ENCODE measurements at places on chromosomes 7 and 10.

DNA sequence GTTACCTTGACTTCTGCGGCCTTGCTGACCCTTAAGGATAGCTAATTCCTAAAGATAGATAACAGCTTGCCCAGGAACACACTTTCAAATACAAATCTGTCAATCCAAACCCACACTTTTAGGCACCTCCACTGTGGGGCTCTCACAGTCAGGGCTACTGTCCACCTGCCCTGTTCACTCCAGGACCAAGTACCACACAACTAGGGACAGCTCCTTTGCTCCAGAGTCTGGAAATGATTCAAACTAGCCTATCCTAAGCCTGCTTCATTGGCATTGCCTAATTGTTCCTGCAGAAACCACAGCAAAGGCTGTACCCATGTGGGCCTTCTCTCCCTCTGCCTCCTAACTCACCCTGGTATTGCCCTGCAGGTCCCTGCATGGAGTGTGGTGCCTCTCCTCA, 538.9 kb upstream of the IGFBP3 start:
- DNase-seq, result no peak

- DNase-seq, result no peak
These were observed 187.4 kb upstream of the AGR3 start for GRCh38 chr7:17069146-17069545.

GRCh38 chr10:22534849-22535604, 179.4 kb downstream of the PIP4K2A start:
- DNase-seq, result no peak

- no peak for DNase-seq
These were observed 124.7 kb downstream of the CFAP58 start for GRCh38 chr10:104478380-104478779.

GRCh38 chr7:33183504-33183903, 54.1 kb downstream of the BBS9 start:
- DNase-seq, result no peak

- DNase-seq, result no peak
These were observed 29.6 kb downstream of the SH2D4B start for GRCh38 chr10:80567292-80567691.

DNA sequence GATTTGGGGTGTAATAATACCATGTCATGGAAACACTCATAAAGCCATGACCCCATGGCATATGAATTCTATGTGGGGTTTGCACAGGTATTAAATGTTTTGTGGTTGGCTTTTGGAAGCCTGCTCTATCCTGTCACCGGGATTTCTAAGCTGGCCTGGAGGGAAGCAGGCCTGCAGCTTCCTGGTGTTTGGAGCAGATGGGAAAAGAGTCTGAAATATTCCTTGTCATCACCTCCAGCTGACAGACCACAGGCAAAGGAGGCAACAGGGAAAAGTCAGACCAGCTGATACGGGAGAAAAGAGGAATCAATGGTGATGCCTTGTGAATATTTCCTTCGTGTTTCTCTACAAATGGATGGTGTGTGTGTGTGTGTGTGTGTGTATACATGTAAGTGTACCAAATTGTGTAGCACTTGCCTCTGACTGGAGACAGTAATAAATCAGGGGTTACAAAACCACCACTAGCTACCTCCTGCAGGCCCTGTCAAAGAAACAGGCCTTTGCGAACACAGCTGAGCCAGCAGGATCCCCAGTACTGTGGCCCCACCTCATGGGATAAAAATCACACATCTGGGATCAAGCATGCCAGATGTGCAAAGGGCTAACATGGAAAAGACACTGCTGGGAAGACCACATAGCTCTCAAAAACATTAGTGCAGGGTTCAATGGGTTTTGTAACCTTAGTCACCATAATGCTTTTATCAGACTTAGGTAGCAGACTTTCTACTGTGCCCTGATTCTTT, 120.8 kb upstream of the HPS1 start:
- DNase-seq, result no peak

DNA sequence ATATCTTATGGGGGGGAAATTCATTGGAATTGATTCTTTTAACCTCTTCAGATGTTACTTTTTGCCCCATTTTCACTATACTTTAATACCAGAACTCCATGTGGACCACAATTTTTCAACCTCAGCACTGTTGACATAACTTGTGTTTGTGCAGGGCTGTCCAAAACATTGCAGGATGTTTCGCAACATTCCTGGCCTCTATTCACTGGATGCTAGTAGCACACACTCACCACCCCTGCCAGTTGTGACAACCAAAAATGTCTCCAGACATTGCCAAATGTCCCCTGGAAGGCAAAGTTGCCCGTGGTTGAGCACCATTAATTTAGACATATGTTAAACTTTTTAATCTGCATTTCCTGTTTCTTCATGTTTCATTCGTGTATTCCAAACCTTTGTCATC, 234.7 kb downstream of the GFRA1 start:
- no peak for DNase-seq
